ENCODE measurements at places on chromosomes 12 and 14. TPM values are rescaled to one million over a fixed set of nuclear protein-coding genes. Genes with fewer than 3 reads are reported as not detected.

- DNase-seq = no peak
- no peaks in the 10 kb centered on the region for H3K27me3 ChIP-seq
- H3K27ac ChIP-seq = no peak overlapping the region
- no peaks in the 10 kb centered on the region for H3K36me3 ChIP-seq
Measured at GRCh38 chr12:89047856-89048418, 304.4 kb downstream of the DUSP6 start.

GRCh38 chr12:89678225-89678624, 30.4 kb downstream of the ATP2B1 start:
- H3K36me3 ChIP-seq = no peaks in the 10 kb centered on the region
- no peak overlapping the region for H3K4me3 ChIP-seq
- DNase-seq = no peak
- H3K27me3 ChIP-seq = no peaks in the 10 kb centered on the region
- H3K4me1 ChIP-seq = no peaks in the 10 kb centered on the region

- H3K4me1 ChIP-seq = no peaks in the 10 kb centered on the region
- H3K27ac ChIP-seq = no peak overlapping the region
- no peak for DNase-seq
- H3K36me3 ChIP-seq = no peaks in the 10 kb centered on the region
- H3K4me3 ChIP-seq = no peak overlapping the region
Measured at GRCh38 chr12:96170328-96170727, 23.8 kb upstream of the ELK3 start.

- DNase-seq = no peak
- peaks cover 23% of the 10 kb centered on the region for H3K36me3 ChIP-seq
- no peaks in the 10 kb centered on the region for H3K4me1 ChIP-seq
- no peak overlapping the region for H3K27ac ChIP-seq
Measured at GRCh38 chr14:90900476-90901083, 84.3 kb upstream of the TTC7B start.

DNA sequence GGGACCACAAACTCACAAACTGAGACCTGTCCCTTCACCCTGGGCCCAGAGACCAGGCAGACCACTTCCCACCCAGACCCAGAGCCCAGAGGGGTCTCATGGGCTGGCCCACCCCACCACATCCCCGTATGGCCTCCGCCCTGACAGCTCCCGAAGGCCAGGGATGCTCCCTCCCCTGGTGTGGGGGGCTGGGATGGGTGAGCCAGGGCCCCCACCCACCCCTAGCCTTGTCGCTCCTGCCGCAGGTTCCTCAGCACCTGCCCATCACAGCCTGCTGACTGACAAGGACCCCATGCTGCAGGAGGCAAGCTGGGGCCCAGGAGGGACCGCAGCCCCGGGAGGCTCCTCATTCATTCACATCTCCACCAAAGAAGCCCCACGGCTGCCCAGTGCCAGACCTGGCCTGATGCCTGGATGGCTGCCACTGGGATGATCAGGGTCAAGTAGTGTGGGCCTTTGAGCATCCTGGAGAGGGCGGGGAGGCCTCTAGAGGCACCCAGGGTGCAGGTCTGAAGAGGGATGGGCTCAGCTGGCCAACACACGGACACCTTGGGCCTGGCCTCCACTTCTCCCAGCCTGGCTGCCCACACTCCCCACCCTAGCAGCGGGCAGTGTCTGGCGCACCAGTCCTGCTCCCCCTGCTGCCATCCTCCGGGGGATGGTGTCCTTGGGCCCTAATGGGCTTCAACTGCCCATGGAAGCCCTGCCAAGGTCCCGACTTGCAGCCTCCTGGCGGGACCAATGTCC, 24.7 kb upstream of the GPR132 start:
- DNase-seq = no peak
- no peaks in the 10 kb centered on the region for H3K36me3 ChIP-seq
- H3K4me1 ChIP-seq = peaks cover 48% of the 10 kb centered on the region
- no peak overlapping the region for H3K4me3 ChIP-seq
- no peak overlapping the region for H3K27ac ChIP-seq

Gene KRT75
- polyA plus RNA-seq = not detected

GRCh38 chr12:7219599-7220243, 30.2 kb downstream of the PEX5 start:
- H3K4me3 ChIP-seq = no peak overlapping the region
- DNase-seq = peak; percentile 55
- H3K27me3 ChIP-seq = no peaks in the 10 kb centered on the region

Gene FAR2
- 18.1 TPM for polyA plus RNA-seq

All from large intestine (tissue), 12 donors.